AG09309 (cell line): ENCODE measurements at places on chromosomes 12 and 14.

DNA sequence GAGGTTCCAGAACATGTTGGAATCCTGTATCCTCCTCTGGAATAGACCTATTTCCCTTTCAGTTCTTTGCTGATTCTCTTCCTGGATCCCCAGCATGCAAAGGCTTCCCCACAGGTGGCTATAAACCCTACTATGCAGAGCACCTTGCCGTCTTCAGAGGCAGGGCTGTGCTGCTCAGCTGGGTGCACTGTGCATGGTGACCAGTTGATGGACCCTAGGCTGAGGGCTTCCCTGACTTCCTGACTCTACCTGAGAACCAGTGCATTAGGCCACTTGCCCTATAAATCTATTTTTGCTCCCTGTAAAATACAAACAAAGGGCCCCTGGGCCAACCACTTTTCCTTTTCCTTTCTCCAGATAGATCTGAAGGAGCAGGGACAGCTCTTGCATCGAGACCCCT, 14.1 kb downstream of the ZNF219 start:
- DNase-seq: no peak

GRCh38 chr12:116977465-116978380, 67.0 kb downstream of the FBXW8 start:
- DNase-seq: no peak

DNA sequence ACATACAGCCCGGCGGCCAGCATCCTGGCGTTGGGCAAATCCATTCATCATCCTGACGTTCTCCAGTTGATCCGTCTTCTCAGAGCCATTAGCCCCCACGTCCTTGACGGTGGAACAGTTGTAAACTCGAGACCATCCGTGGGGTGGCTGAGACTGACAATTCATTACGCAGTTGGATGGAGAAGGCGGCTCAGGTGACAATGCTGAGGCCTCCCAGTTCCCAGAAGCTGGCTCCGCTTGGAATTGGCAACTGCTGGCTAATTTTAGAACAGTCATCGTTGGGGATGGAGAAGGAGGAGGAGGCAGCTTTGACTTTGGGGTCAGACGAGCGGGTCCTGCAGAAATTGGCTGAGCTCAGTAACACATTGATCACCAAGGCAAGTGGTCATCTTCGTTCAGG, 186.5 kb downstream of the PHETA1 start:
- no peak for DNase-seq

- no peak for DNase-seq
Observed at GRCh38 chr12:109685574-109686447, 27.8 kb upstream of the FAM222A start.

- DNase-seq: no peak
Observed at GRCh38 chr14:52402812-52403526, 88.9 kb downstream of the PTGER2 start.

DNA sequence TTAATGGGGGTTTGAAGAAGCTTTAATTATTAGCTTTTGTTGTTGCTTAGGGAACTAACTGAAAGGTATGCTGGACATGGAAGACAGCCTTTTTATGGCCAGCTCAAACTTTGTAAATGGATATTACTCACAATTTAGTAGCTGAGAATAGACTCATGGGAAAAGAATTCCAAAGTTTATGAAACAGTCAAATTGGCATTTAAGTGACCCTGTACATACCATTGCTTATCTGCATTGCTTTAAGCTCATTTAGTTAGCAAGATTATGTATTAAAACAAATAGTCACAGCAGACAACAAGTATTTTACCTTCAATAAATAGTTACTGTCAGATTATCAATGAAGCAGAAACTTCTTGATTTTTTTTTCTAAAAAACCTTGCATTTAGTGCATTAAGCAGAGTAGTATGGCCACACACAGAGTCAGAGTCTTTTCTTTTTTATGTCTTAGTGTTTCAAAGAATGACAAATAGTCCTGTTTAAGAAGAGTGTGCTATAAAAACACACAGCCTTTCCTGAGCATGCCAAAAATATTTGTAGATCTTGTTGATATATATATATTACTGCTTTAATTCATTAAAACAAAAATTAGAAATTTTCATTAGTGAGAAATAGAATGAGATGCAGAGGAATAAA, 102.2 kb downstream of the TTC6 start:
- peak; percentile 23 for DNase-seq

- no peak for DNase-seq
Observed at GRCh38 chr12:132049876-132050275, 94.2 kb downstream of the DDX51 start.

DNA sequence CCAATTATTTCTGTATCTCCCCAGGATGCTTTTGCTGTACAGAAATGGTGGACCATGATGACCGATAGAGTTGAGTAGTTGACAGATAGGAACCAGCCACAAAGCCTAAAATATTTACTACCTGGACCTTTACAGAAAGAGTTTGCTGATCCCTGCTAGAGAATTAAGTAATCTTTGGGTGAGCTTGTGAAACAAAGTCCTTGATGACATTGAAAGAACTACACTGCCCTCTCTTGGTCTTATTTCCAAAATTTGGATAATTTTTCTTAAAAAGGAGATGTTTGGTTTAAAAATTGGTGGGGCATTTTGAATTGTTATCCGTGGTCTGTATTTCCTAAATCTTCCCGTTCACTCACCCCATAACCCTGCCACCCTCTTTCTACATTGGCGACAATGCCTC, 13.7 kb upstream of the TCTN1 start:
- DNase-seq: peak; percentile 33

GRCh38 chr14:58054100-58054499, 97.9 kb downstream of the ARMH4 start:
- DNase-seq: no peak

GRCh38 chr14:60274448-60274847, 25.4 kb downstream of the PPM1A start:
- DNase-seq: no peak

DNA sequence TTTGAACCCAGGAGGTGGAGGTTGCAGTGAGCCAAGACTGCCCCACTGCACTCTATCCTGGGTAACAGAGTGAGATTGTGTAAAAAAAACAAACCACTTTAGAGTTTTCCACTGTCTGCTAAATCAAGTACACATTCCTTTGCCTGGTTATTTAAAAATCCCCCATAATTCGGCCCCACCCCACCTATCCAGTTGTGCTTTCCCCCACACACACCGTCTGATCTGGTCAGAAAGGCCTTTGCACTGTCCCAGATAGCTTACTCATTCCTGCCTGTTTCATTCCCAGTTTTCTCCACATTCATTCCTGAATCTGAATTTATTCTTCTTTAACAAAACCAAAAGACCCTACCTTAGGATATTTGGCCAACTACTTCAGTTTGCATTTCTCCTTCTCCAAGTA, 29.5 kb downstream of the NINJ2 start:
- no peak for DNase-seq

DNA sequence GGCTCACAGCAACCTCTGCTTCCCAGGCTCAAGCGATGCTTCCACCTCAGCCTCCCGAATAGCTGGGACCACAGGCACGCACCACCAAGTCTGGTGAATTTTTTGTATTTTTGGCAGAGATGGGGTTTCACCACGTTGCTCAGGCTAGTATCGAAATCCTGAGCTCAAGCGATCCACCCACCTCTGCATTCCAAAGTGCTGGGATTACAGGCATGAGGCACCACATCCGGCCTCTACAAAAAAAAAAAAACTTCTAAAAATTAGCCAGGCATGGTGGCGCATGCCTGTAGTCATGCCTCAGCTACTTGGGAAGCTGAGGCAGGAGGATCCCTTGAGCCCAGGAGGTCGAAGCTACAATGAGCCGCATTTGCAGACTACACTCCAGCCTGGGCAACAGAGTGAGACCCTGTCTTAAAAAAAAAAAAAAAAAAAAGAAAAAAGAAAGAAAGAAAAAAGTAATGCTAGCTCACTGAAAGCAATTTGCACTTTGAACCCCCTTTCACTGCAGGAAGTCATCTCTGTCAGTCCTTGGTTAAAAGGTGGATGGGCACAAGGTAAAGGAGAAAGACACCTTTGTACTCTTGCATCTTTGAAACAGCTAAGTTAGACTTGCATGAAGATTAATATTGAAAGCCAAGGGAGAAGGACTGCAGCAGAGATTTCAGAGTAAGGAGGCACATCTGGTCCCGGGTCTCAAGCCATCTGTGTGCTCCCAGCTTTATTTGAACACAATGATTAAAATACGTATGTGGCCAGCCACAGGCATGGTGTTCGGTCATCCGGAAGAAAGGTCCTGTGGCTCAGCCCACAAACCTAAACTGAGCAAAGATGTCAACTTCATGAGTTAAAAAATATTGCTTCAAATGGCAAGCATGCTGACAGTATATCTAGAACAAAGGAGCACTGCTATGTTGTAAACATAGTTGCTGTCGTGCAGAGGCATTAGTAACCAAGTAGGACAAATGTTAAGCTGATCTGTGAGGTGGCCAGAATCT, 103.8 kb upstream of the HMGA2 start:
- peak; percentile 79 for DNase-seq

GRCh38 chr12:120102189-120103043, 14.1 kb downstream of the RAB35 start:
- no peak for DNase-seq

DNA sequence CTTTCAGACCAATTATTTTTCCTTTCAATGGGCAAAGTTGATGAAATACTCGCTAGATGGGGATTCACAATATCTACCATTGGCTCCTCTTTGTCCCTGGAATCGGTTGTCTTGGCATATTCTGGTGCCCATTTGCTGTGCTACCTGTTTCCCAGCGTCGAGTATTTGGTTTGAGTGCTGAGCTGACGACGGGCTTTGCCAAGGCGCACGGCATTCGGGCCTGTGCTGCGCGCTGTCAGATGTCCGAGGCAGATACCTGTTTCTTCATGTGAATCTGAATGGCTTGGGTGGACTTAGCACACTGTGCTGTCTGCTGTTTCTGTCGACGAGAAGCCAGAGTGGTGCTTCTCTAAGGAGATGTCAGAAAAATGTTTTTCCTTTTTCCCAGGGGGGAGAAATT, 80.9 kb downstream of the TESC start:
- DNase-seq: no peak

DNA sequence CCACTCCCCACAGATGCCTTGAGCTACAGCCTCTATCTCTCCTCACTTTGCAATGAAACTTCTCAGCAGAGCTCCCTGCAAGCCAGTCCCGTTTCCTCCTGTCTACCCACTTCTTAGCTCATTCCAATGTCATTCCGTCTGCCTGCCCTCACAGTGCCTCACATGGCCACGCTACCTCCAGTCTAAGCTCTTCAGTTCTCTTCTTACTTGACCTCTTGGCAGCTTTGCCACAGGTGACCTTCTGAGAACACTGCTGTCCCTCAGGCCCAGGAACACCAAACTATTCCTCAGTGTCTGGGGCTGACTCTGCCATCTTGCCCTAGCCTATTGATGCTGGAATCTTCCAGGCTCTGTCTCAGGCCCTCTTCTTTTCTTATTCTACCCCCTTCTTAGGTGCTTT, 110.1 kb downstream of the EGLN3 start:
- no peak for DNase-seq

DNA sequence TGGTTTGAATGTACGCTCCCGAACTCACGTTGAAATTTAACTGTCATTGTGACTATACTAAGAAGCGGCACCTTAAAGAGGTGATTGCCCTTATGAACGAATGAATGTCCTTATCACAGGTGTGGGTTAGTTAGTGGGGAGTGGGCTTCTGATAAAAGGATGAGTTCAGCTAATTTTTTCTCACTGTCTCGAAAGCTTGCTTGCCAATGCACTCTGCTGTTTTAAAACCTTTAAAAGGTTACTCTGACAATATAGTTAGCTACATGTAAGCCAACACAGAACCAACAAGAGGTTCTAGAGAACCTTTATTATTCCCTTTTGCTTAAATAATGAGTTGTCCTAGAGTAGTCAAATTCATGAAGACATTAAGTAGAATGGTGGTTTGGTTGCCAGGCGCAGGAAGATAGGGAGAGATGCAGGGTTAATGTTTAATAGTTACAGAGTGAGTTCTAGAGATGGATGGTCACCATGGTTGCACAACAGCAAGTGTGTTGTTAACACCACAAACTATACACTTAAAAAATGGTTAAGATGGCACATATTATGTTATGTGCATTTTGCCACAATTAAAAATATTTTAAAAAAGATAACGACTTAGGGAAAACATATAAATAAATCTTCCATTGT, 26.3 kb downstream of the RTN1 start:
- DNase-seq: no peak

DNA sequence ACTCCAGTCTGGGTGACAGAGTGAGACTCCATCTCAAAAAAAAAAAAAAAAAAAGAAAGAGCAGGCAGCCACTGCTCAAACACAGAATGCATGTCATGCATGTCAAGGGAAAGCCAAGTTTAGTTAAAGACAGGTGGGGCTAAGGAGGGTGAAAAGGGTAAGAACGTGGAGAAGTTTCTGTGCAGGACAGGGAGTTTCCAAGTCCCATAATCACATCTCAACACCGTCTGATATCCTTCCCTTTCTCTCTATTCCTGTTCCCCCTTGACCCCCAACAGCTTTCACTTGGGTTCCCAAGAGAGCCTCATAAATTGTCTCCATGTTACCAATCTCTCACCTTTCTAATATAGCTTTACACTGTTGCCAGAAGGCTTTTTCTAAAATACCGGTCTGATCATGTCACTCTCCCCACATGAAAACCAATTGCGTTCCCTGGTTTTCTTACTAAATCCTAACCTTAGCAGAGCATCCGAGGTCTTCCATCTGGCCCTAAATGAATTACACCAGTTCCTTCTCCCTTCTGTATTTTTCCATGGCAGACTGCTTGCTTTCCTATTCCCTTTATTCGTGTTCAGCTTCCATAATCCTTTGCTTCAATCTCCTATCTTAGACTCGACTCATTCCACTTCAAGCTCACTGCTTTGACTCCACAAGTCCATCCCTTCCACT, 37.0 kb downstream of the LIMA1 start:
- no peak for DNase-seq

DNA sequence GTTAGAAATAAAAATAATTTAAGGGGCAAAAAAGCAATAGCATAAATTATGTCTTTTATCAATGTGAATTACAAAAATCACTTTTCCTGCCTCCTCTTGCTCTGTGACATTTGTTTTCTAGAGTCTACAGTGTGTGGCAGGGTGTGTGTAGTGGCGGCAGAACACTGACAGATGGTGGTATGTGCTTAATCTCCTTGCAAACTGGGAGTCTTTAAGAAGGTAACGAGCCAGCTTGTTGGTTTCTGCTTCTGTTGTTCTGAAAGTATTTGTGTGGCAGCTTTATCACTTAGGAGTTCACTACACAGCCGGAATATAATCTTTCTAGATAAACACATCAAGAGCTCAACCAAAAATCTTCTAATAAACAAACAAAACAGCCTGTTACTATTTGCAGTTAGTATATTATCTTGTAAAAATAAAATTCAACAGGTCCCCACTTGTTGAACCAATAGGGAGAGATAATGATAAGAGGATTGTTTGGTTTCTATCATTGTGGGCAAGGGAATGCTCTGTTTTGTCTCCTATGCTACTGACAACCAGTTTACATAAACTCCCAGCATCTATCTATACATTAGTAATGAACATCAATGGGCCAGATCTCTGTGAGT, 13.0 kb downstream of the CDKL1 start:
- DNase-seq: no peak

DNA sequence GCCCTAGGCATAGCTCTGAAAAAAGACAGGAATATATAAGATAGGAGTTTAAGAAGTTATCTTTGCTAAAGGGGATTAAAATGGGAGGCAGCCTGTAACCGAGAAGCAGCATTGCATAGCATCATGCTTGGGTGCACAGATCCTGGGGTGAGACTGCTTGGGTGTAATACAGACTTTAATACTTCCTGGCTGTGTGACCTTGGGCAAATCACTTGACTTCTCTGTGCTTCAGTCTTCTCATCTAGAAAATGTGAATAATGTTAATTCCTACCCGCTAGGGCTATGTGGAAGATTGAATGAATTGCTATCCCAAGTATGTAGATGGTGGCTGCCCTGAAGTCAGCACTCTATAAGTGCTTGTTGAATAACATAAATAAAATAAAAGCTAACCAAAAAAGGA, 204.5 kb downstream of the TMEM132C start:
- no peak for DNase-seq

- DNase-seq: no peak
Observed at GRCh38 chr12:34334538-34334937, 312.2 kb downstream of the ALG10 start.
